Suppressor macrophage (primary cell): ENCODE measurements at places on chromosomes 2 and 18.
A peak's percentile ranks its signal among the peaks of the same experiment; 100 is the strongest.

DNA sequence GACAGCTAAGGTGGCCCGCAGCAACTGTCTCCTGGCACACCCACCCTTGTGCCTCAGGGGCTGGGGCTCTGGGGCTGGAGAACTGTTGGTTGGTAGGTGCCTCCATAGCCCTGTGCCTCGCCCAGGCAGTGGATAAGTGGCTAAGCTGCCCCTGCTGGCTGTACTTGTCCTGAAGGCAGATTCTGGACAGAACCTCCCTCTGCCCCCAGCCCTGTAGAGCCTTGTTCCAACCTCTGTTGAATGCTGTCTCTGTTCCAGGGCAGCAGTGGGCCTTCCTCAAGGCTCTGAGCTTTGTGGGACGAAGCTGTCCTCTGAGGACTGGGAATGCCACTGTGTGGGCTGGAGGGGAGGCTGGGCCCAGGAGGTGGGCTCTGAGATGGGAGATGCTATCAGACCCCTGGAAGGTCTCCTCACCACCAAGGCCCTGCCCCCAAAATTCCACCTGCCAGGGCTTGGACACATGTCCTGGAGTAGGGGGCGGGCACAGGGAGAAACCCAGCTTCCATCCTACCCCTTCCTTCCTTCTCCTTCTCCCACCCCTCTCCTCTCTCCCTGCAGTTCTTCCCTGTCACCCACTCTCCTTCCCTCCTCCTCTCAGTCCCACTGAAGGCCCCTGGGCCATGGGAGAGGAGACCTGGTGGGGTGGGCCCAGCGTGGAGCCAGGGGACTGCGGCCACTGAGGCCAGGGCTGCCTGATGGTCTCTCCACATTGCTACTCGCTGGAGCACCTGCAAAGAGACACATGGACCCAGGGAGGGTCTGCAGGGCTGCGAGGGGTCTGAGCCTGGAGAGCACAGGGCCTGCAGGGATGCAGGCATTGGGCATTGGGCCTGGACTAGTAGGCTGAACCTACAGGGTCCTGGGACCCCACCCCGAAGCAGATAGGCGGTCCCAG, 1.7 kb upstream of the PDCD1 start:
- peak; percentile 33 for DNase-seq

GRCh38 chr18:35143622-35144596, 96.9 kb upstream of the ZNF397 start:
- DNase-seq: peak; percentile 36

GRCh38 chr2:120764991-120765677, 29.5 kb downstream of the GLI2 start:
- DNase-seq: no peak

DNA sequence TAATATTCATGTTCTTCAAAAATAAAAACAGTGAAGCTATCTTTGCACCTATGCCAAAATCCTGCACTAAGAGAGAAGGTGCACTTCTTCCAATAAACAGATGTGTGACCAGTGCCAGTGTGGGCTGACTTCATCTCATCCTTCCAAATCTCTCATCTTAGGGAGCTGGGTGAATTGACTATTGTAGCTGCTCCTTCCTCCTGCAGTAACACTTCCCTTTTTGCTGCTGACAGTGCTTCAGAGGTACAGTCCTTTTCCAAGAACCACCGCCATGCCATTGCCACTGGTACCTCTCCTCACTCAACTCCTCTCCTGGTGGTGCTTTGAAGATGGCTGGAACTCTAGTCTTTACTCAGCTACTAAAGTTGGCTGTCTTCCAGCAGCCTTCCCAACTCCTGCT, 42.1 kb upstream of the ARHGAP25 start:
- DNase-seq: peak; percentile 53

GRCh38 chr2:75896779-75897366, 186.2 kb upstream of the GCFC2 start:
- DNase-seq: no peak

- peak; percentile 71 for DNase-seq
These were observed 73.4 kb downstream of the PLEKHM3 start for GRCh38 chr2:207951734-207952470.

- DNase-seq: no peak
These were observed 86.2 kb downstream of the MBP start for GRCh38 chr18:77046409-77046808.

- DNase-seq: no peak
These were observed 26.6 kb downstream of the PTRHD1 start for GRCh38 chr2:24766609-24767008.

DNA sequence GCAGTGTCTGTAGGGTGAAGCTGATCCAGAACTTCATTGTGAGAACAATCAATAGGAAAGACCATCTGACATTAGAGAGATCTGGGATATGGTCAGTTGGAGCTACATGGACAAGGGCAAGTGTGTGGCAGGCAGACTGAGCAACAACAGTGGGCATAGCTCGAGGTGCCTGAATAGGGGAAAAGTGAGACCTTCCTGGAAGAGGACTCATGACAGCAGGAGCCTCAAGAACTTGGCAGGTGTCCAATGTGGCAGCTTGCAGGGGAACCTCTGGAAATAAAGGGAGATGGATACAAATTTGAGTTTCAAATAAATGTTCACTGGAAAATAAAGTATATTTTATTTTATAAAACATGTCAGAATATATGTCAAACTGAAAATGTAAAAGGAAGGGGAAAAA, 117.9 kb downstream of the TANC1 start:
- peak; percentile 19 for DNase-seq

- no peak for DNase-seq
These were observed 535.2 kb downstream of the METTL4 start for GRCh38 chr18:2036086-2036485.

- peak; percentile 40 for DNase-seq
These were observed 17.8 kb downstream of the RASGRP3 start for GRCh38 chr2:33494155-33494779.

DNA sequence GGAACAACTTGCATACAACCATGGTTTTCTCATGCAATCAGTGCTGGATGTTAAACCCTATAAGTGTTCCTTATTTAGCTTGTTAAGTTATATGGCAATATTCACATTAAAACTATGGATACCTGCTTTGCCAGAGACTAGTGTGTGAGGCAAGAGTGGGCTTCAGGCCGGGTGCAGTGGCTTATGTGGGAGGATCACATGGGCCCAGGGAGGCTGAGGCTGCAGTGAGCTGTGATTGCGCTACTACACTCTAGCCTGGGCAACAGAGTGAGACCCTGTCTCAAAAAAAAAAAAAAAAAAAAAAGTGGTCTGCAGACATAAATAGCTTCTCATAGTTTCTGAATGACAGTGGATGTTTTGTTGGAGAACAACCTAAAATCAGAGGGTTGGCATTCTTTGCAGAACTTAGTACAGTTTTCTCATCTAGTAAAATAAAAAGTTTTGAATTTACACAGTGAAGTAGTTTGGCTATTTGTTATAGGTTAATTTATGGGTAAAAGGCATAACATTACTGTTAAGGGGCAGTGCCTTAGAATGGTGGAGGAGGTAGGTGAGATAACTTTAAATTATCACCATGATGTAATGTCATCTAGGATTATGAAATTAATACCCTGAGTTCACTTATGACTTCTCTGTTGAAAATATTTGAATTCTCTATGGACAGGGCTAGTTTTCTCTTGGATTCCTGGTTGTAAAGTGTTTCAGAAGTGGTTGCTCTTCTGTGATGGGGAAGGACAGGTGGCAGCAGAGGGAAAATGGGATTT, 5.3 kb downstream of the CERS6 start:
- no peak for DNase-seq

DNA sequence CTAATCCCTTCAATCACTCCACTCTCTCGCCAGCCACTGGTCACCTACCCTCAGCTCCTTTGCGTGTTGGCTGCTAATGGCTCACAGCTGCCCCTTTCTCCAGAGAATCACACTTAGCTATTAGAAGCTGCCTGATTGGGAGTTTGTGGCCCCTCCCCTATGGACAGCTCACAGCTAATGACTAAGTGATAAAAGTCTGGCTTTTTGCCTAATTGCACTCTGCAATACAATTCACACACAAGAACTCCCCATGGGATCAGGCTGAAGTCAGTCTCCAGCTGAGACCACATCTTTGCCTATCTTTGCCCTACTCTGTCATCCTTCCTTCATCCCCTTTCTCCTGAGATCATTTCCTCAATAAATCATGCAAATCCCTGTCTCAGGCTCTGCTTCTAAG, 701.9 kb upstream of the RAB6C start:
- DNase-seq: no peak

GRCh38 chr2:239846789-239847676, 178.1 kb downstream of the NDUFA10 start:
- no peak for DNase-seq

- no peak for DNase-seq
These were observed 220.1 kb upstream of the DPP10 start for GRCh38 chr2:114222344-114222743.

- DNase-seq: no peak
These were observed 129.0 kb downstream of the EVA1A start for GRCh38 chr2:75431763-75432162.

GRCh38 chr18:38368886-38369285, 803.3 kb upstream of the CELF4 start:
- no peak for DNase-seq

GRCh38 chr2:182377467-182377866, 49.4 kb downstream of the PDE1A start:
- DNase-seq: no peak

DNA sequence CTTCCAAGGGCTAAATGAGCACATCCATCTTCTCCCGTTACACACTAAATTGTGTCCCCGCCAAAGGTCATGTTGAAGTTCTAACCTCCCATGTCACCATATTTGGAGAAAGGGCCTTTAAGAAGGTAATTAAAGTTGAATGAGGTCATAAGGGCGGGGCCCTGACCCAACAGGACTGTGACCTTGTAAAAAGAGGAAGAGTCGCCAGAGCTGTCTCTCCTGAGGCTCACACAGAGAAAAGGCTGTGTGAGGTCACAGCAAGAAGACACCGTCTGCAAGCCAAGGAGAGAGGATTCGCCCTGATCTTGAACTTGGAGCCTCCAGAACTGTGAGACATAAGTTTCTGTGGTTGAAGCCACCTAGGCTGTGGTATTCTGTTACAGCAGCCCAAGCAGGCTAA, 24.1 kb downstream of the TRABD2A start:
- peak; percentile 63 for DNase-seq

DNA sequence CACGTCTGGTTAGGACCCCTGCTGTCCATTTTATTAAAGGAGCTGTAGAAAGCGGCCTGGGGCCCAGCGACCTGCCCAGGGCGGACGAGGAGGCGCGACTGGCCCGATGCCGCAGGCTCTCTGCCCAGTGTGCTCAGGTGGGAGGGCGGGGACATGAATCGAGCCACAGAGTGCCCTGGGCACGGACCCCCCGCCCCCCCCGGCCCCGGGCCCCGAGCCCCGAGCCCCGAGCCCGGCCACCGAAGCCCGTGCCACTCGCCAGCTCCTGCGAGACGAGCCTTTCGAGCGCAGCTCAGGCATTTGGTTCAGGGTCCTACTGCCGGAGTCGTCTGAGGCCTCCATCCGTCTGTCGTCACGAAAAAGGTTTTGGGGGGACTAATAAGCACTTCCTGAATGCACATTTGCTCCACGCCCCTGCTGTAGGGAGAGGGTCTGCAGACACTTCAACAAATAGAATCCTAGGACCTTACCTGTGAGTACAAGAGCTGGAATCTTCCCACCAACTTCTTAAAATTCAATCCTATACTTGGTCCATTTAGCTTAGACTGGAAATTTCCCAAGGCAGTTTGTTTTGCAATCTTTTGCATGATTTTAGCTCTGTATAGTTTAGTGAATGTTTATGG, 602 bp upstream of the ADAM17 start:
- DNase-seq: no peak

GRCh38 chr2:224774735-224775134, 58.6 kb upstream of the CCDC195 start:
- DNase-seq: no peak

DNA sequence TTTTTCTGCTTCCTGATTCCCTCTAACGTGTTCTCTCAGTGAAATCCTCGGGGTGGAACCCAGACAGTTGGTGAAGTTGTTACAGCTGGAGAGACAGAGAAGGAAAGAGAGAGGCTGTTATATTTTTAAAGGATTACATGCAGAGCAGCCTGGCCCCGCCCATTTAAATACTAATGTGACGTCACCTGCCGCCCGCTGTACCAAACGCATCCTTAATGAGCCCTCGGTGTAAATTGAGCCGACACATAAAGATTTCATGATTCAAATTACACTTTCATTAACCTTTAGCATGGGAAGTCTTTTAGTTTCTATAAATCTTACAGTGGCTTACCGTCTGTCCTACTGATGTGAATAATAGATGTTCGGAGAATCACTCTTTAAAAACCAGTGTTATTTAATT, 164.0 kb upstream of the SIX3 start:
- DNase-seq: no peak

- no peak for DNase-seq
These were observed 358.6 kb downstream of the METTL4 start for GRCh38 chr18:2212598-2213205.

GRCh38 chr18:59918320-59918755, 18.5 kb downstream of the PMAIP1 start:
- peak; percentile 49 for DNase-seq

- no peak for DNase-seq
These were observed 195.3 kb downstream of the MGAT5 start for GRCh38 chr2:134449157-134449556.

DNA sequence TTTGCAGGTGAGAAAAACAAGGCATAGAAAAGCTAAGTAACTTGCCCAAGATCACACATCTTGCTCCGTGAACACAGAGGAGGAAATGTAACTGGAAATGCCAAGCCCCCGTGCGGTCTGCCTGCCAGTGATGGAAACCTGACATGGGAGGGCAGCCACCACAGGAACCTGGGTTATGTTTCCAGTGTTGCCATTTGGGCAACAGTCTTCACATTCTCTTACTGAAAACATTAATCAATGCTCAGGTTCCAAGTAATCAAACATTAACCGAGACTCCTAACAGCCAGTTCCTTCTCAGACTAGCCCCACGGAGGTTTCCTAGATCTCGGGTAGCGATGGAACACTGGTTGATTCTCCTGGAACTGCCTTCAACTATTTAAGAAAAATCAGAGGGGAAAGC, 2.5 kb downstream of the TGFA start:
- no peak for DNase-seq

DNA sequence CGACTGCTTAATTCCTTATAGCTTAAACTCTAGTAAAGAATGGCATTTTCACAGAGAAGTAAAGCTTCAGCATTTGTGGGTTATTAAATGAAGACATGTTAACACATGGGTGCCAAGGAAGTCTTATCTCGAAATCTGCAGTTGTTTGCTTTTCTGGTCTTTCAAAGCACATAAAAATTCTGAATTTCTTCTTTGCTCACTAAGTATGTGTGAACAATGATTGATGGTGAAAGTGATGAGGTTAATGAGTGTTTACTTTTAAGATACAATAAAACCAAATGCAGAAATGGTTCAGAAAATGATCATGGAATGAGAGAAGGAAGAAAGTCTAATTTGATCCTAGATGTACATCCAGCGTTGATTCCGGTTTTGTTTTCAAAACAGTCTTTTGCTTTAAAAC, 234.6 kb upstream of the RAB12 start:
- no peak for DNase-seq
